Ovary (tissue), 10 donors: ENCODE measurements at places on chromosomes 5 and 9. TPM values are rescaled to one million over a fixed set of nuclear protein-coding genes. Genes with fewer than 3 reads are reported as not detected.
A peak's percentile ranks its signal among the peaks of the same experiment; 100 is the strongest.

DNA sequence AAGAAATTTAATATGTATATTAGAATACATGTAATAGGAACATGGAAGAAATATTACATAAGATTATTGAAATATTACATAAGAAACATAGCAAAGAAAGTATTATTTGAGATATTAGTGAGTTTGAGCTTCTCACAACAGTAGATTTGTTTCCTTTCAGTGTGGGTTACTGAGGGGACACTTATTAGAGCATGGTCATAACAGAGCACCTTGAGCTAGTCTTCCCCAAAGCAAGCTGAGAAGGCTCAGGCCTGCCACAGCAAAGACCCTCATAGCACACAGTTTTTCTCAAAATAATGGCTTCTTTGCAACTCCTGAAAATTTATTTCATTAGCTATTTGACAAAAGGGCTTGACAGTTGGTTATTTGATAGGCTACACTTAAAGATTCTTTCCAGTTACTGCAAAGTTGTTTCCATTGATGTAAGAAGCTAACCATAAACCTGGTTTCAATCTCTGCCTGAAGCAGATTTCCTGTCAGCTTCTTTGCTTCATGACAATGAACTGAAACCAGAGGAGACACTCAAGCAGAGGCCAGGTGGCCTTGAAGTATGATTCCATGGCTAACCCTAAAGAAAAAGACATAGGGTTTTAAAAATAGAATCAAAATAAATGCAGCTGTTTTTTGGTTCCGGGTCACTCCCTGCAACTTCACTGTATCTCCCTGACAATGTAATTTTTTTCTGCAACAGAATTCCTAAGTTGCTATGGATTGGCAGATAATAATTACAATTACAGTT lies 68.6 kb downstream of the ERMP1 start:
- no peak overlapping the region for H3K27ac ChIP-seq
- no peak for DNase-seq
- H3K4me3 ChIP-seq = no peak overlapping the region
- H3K27me3 ChIP-seq = no peaks in the 10 kb centered on the region
- no peaks in the 10 kb centered on the region for H3K36me3 ChIP-seq

DNA sequence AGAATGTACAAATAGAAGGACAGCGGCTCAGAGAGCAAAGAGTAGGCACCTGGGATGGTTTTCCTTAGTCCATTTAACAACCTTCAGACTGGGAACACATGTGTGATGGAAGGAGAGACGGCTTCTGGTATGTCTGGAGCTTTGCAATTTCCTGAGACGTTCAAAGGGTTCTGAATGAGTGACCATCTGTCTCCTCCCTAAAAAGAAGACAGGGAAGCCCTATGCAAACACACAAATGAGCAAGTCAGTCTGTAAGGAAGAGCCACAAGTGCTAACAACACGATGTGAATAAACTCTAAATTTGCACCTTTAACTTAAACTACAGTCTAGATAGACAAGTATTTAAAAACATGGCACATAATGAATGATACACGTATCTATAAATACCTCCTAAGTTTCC lies 391.0 kb downstream of the ICE1 start:
- DNase-seq = no peak
- no peak overlapping the region for H3K4me3 ChIP-seq
- no peaks in the 10 kb centered on the region for H3K27me3 ChIP-seq
- H3K27ac ChIP-seq = no peak overlapping the region

- DNase-seq = no peak
- no peaks in the 10 kb centered on the region for H3K36me3 ChIP-seq
- peaks cover 2% of the 10 kb centered on the region for H3K4me1 ChIP-seq
- no peaks in the 10 kb centered on the region for H3K27me3 ChIP-seq
- H3K4me3 ChIP-seq = no peak overlapping the region
These were observed 28.4 kb downstream of the EHMT1 start for GRCh38 chr9:137647096-137647714.

GDF9 gene
- 0.31 TPM for total RNA-seq

GRXCR2 gene
- not detected for total RNA-seq

DNA sequence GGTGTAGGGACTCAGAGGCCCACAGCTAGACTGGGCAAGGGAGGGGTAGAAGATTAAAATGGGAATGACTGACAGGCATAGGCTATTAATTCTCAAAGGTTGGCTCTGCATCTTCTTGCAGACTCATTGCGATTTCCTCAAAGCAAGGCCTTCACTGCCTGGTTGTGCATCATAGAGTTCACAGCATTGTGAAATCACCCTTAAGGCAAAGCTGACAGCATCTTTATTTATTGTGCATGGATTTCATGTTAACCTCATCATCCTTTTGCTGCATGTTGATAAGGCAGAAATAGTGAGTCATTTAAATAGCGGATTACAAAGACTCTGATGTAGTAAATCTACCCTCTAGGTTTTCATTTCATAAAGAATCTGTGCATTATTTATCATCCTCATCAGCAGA lies 13.6 kb upstream of the PALM2AKAP2 start:
- no peak overlapping the region for H3K4me3 ChIP-seq
- H3K36me3 ChIP-seq = no peaks in the 10 kb centered on the region
- H3K27ac ChIP-seq = no peak overlapping the region
- H3K4me1 ChIP-seq = no peaks in the 10 kb centered on the region
- no peaks in the 10 kb centered on the region for H3K27me3 ChIP-seq
- DNase-seq = no peak

DNA sequence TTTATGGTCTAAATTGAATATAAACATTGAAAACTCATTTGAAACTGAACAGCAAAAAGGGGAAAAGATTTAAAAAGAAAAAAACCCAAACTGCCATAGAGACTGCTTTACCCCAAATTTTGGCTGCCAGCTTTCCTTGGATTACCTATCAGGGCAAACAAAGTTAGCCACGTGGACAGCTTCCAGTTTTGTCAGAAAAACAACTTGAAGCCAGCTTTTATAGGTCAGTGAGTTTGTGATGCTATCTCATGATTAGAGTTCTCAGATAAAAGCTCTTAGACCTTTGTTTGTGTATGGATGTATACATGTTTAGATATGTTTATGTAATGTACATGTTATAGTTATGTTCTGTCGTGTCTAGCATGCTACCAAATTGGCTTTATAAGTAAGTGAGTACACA lies 16.1 kb downstream of the FBP2 start:
- DNase-seq = no peak
- H3K36me3 ChIP-seq = no peaks in the 10 kb centered on the region
- H3K4me3 ChIP-seq = no peak overlapping the region
- no peaks in the 10 kb centered on the region for H3K4me1 ChIP-seq

DNA sequence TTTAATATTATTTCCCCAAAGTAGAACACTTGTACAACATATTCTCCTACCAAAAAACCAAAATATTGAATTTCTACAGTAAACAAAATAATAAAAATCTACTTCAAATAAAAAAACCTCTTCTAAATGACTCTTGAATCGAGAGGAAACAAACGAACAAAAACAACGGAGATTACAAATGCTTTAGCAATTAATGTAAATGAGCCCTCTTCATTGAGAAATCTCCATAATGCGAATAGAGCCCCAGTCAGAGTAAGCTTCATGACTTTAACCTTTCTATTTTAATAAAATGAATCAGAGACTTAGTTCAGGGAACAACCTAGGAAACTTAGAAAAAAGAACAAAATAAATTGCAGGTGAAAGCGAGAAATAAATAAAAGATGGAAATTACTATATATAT lies 129.3 kb upstream of the SEMA6A start:
- DNase-seq = no peak
- no peaks in the 10 kb centered on the region for H3K27me3 ChIP-seq
- no peak overlapping the region for H3K4me3 ChIP-seq
- no peaks in the 10 kb centered on the region for H3K36me3 ChIP-seq
- no peak overlapping the region for H3K27ac ChIP-seq
- H3K4me1 ChIP-seq = no peaks in the 10 kb centered on the region

DNA sequence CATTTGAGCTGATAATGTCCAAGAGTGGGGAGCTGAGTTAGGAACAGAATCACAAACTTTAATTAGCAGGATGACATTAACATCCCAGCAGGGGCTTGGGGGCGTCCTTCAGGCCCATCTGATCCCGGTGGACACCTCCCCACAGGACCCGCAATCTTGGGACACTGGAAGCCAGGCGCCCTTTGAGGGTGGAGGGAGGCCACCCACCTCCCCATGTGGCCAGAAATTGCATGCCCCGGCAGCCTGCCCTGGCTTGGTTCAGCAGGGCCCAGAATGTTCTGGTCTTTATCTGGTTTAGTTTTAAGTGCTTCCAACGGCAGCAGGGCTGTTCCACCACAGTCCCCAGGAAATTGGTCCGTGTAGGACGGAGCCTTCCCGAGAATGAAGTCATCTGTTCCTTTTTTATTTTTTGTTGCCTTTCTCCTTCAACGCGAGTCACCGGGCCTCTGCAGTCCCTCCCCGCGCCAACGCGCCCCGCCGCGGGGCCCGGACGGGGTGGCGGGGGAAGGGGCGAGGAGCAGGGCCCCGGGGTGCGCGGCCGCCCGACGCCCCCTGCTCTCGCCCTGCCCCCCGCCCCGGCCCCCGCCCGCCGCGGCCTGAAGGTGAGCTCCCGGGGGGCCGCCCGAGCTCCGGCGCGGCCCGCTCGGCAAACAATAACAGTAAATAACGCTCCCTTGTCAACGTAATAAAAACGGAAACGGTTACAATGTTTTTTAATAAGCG lies 207.9 kb downstream of the C9orf50 start:
- H3K4me1 ChIP-seq = peaks cover 15% of the 10 kb centered on the region
- H3K36me3 ChIP-seq = no peaks in the 10 kb centered on the region
- DNase-seq = peak; percentile 80
- H3K27me3 ChIP-seq = no peaks in the 10 kb centered on the region
- peak overlapping the region; percentile 97 for H3K27ac ChIP-seq

MVB12B gene
- total RNA-seq = 20.3 TPM

GRCh38 chr5:113230711-113231652 lies 203.8 kb downstream of the TSSK1B start:
- no peaks in the 10 kb centered on the region for H3K27me3 ChIP-seq
- H3K27ac ChIP-seq = peak overlapping the region; percentile 9

NR2F1-AS1 gene
- total RNA-seq = 45.7 TPM

DNA sequence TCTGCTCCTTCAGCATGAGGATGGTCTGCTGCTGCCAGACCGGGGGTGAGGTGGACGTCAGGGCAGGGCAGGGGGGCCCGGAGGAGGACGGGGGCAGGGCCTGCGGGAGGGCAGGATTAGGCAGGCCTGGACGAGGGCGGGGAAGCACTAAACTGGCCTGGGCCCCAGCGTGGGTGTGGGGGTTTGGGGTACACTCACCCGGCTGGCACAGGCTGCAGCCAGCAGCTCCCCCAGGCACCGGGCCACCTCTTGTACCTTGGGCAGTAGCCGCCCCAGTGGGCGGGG lies 5.5 kb downstream of the SAPCD2 start:
- peaks cover 4% of the 10 kb centered on the region for H3K27me3 ChIP-seq
- H3K4me1 ChIP-seq = no peaks in the 10 kb centered on the region
- DNase-seq = no peak
- no peak overlapping the region for H3K4me3 ChIP-seq
- no peak overlapping the region for H3K27ac ChIP-seq
- H3K36me3 ChIP-seq = no peaks in the 10 kb centered on the region

PCDHGB3 gene
- 4.5 TPM for total RNA-seq

GRCh38 chr9:34501889-34502425 lies 20.8 kb downstream of the ENHO start:
- peak; percentile 28 for DNase-seq
- H3K4me1 ChIP-seq = peaks cover 5% of the 10 kb centered on the region
- no peak overlapping the region for H3K4me3 ChIP-seq
- no peaks in the 10 kb centered on the region for H3K36me3 ChIP-seq
- H3K27me3 ChIP-seq = no peaks in the 10 kb centered on the region

TAF1L gene
- total RNA-seq = 0.05 TPM

GRCh38 chr9:10804486-10804885 lies 191.7 kb upstream of the PTPRD start:
- no peak overlapping the region for H3K27ac ChIP-seq
- no peaks in the 10 kb centered on the region for H3K4me1 ChIP-seq
- no peaks in the 10 kb centered on the region for H3K27me3 ChIP-seq
- DNase-seq = no peak
- H3K36me3 ChIP-seq = no peaks in the 10 kb centered on the region
- H3K4me3 ChIP-seq = no peak overlapping the region

DNA sequence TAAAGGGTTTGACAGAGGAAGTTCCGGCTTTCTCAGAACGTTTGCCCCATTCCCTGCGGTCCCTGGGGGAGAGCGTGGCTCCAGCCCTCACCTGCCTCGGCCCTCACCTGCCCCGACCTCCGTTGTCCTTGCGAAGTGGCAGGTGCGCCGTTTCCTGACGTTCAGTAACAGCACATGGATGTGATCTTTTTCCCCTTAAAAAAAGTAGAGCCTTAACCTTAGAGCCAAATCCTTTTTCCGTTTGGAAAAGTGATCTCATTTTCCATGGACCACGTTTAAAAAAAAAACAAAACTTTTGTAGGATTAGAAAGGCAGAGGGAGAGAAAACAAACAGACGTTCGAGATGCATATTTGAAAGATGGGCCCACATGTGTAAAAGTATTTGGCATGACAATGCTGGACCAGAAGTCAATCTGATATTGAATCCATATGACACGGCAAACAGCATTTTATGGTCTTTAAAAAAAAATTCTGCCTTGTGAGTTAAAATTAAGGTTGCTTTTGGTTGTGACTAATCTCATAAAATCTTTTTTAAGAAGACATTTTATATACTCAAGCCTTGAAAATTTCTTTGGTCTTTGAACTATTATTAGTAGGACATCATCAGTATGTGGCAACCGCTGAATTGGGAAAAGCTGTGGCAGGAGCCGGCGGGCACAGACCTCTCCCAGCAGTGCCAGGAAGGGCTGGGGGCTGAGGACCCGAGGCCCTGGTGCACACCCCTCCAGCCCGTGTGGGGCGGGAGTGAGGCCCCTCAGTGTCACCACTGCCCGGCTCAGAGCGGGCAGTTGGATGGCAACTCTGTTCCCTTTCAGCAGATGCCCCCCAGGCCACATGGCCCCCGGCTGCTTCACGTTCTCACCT lies 42.5 kb upstream of the EXOC3 start:
- H3K4me3 ChIP-seq = no peak overlapping the region
- peak; percentile 17 for DNase-seq
- H3K27me3 ChIP-seq = no peaks in the 10 kb centered on the region
- peaks cover 17% of the 10 kb centered on the region for H3K4me1 ChIP-seq

GRCh38 chr9:114888607-114889006 lies 41.8 kb downstream of the TNFSF8 start:
- H3K4me1 ChIP-seq = no peaks in the 10 kb centered on the region
- DNase-seq = no peak
- H3K27me3 ChIP-seq = no peaks in the 10 kb centered on the region
- no peak overlapping the region for H3K4me3 ChIP-seq
- no peak overlapping the region for H3K27ac ChIP-seq

DNA sequence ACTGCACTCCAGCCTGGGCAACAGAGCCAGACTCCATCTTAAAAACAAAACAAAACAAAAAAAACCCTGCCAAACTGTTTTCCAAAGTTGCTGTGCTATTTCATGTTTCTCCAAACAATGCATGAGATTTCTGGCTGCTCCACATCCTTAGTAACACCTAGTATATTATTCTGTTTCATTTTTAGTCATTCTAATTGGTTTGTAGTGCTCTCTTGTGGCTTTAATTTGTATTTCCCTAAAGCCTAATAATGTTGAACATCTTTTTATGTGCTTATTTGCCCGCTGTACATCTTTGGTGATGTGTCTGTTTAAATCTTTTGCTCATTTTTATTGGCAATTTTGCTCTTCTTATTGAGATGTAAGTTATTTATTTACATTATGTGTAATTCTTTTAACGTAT lies 18.4 kb upstream of the TTC1 start:
- DNase-seq = no peak
- no peak overlapping the region for H3K27ac ChIP-seq
- H3K36me3 ChIP-seq = no peaks in the 10 kb centered on the region
- no peaks in the 10 kb centered on the region for H3K27me3 ChIP-seq
- H3K4me1 ChIP-seq = no peaks in the 10 kb centered on the region
- H3K4me3 ChIP-seq = no peak overlapping the region
